ENCODE measurements at places on chromosomes 11 and 22.

- DNase-seq = peak; percentile 23
Measured at GRCh38 chr11:122045181-122045586, 70.8 kb downstream of the BLID start.

- peak; percentile 25 for DNase-seq
Measured at GRCh38 chr11:65384301-65384889, 1.9 kb upstream of the SLC25A45 start.

GRCh38 chr11:74449369-74449931, 17.9 kb downstream of the KCNE3 start:
- DNase-seq = peak; percentile 94

- no peak for DNase-seq
Measured at GRCh38 chr11:92311616-92312449, 87.2 kb downstream of the FAT3 start.

GRCh38 chr11:45265969-45266675, 20.0 kb downstream of the SYT13 start:
- no peak for DNase-seq

GRCh38 chr11:117186431-117186761, 7.9 kb downstream of the SIDT2 start:
- DNase-seq = no peak

GRCh38 chr22:29569011-29569678, 11.8 kb downstream of the NIPSNAP1 start:
- peak; percentile 28 for DNase-seq
